ENCODE measurements at places on chromosomes 11 and 22.

DNA sequence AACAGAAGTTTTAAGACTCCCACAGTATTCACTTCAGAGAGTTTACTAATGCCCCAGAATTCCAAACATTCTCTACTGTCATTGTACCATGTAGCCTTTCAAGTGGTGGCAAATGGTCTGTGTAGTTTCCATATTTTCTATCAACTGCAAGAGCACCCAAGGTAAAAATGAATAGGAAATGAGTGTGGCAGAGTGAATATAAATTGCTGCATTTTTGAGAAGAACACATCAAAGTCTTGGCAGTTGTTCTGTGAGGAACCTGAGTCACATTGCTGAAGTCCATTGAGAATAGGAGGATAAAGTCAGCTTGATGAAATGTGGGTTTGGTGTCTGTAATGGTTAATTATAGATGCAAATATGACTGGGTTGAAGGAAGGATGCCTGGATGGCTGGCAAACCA lies 193.6 kb downstream of the AASDHPPT start:
- no peak for DNase-seq

DNA sequence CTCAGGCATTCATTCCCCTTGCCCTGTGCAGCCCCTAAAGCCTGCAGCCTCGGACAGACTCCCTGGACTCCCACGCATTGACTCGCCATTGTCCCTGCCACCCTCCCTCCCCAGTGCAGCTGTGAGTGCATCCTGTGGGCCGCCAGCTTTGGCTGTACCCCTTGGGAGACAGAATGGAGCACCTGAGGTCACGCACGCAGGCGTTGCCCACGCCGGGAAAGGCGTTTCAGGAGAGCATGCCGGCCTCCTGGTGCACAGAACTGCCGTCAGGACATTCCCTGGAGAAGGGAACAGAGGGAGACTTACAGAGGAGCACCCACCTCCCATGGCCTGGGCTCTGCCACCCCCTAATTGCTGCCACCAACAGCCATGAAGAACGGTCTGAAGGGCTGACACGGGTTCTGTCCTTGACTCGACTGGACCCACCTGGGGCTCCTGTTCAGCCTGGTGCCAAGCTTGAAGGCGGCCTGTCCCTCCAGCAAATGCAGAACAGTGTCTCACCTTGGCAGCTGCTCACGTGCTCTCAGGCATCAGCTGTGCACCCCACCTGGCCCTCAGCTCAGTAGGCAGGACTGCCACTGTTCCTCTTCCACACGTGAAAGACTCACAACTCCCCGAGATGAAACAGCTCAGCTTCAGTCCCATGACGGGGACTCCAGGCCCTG lies 503.8 kb downstream of the BRD1 start:
- DNase-seq: no peak

- no peak for DNase-seq
Observed at GRCh38 chr22:44281768-44282637, 30.7 kb downstream of the SHISAL1 start.

GRCh38 chr22:37266581-37267134 lies 15.7 kb upstream of the CYTH4 start:
- no peak for DNase-seq

DNA sequence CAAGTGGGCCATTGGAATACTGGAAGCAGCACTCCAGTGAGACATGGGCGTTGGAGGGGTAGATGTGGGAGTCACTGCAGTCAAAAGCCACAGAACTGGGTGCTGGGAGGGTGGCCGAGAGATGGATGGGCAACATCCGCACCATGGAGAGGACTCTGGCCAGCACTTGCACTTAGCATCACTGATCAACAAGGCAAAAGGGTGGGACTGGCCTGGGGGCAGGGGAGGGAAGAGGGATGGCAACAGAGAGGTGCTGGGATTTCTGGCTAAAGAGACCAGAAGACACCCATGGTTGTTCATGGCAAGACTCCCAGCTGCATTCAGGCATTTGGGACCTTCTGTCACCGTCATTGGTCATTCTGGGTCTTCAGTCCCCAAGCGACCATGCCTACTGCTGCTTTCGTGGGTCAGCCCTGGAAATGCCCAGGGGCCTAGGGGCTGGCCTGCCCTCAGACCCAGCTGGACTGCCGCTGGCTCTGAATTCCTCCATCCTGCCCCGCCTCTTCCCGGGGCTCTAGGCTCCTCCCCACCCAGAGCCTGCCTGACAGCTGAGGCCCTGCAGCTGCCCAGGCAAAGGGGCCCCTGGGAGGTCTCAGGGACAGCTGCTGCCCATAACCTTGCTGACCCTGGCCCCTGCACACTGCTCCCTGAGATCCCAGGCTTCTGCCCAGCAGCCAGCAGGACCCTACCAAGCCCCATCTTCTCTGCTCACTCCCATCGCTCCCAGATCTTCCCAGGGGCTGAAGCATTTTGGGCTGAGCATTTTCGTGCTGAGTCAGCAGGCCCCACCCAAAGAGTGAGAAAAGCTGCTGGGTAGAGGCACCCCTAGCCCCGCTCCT lies 13.0 kb upstream of the CDC42EP2 start:
- DNase-seq: no peak

GRCh38 chr11:76642341-76642740 lies 28.2 kb downstream of the LRRC32 start:
- peak; percentile 31 for DNase-seq

GRCh38 chr11:116832350-116833290 lies 2.9 kb downstream of the APOC3 start:
- no peak for DNase-seq

- DNase-seq: no peak
Observed at GRCh38 chr11:61923166-61924063, 6.0 kb upstream of the RAB3IL1 start.

GRCh38 chr11:30479899-30480298 lies 106.3 kb downstream of the MPPED2 start:
- no peak for DNase-seq

DNA sequence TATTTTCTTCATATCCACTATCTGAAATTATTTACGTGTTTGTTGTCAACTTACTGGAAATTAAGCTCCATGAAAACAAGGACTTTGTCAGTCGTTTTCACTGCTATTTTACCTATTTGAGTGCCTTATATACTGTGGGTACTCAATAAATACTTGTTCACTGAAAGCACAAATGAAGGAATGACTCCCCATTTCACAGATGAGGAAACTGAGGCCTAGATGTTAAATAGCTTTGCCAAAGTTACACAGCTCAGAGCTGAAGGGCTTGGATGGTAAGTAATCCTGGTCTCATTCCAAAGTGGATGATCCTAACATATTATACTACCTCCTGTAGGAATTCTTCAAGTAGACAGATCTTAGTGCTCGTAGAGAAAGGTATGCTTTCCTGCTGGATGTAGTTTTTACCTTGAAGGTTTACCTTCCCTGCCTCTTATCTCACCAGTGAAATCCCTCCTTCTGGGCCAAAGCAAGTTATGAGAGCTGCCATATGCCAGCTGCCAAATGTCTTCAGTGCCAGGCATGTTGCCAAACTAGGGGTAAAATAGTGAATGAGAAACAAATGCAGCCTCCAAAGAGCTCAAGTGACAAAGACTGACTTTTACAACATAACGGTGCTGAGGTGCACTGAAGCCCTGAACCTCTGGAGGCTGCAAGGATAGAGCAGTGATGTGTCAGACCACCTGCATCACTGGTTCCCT lies 129.7 kb downstream of the TRIM44 start:
- no peak for DNase-seq

- DNase-seq: no peak
Observed at GRCh38 chr22:36619797-36620399, 83.7 kb downstream of the CACNG2 start.

- DNase-seq: no peak
Observed at GRCh38 chr11:130478881-130479280, 30.4 kb downstream of the ADAMTS15 start.

- no peak for DNase-seq
Observed at GRCh38 chr11:119992171-119993051, 145.5 kb downstream of the TRIM29 start.

GRCh38 chr11:45100339-45100738 lies 46.1 kb upstream of the PRDM11 start:
- DNase-seq: peak; percentile 23

- DNase-seq: no peak
Observed at GRCh38 chr11:78083021-78083420, 3.4 kb upstream of the NDUFC2 start.

GRCh38 chr11:78313181-78313795 lies 104.3 kb downstream of the GAB2 start:
- DNase-seq: no peak

DNA sequence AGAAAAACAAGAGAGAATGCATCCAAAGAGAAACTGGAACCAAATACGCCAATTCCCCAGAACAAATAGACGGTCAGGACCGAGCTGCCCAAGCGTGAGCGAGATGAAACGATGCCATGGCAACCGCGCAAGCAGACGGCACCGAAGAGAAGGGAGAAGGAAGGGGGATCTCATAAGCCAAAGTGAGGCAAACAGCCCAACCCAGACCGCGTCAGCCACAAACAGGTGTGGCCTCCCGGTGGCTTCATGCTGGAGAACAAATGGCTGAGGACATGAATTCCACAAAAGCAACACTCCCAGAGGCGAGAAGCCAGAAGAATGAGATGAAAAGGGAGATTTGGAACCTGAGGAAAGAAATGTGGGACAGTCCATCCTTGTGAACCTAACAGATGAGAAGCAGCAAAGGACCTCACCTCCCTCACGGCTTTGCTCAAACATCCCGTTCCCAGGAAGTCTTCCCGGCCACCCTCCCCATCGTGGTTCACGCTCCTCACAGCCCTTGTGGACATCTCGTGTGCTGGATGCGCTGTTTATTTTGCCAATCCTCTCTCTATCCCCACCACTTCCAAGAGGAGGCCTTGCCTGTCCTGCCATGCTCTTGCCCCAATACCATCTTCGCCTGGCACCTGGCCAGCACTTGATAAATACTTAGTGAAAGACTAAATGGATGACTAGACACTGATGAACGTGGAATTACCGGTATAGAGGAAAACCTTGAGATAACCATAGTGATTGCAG lies 89.1 kb upstream of the RTL6 start:
- DNase-seq: no peak

- DNase-seq: no peak
Observed at GRCh38 chr22:47016631-47017030, 254.2 kb downstream of the TBC1D22A start.

DNA sequence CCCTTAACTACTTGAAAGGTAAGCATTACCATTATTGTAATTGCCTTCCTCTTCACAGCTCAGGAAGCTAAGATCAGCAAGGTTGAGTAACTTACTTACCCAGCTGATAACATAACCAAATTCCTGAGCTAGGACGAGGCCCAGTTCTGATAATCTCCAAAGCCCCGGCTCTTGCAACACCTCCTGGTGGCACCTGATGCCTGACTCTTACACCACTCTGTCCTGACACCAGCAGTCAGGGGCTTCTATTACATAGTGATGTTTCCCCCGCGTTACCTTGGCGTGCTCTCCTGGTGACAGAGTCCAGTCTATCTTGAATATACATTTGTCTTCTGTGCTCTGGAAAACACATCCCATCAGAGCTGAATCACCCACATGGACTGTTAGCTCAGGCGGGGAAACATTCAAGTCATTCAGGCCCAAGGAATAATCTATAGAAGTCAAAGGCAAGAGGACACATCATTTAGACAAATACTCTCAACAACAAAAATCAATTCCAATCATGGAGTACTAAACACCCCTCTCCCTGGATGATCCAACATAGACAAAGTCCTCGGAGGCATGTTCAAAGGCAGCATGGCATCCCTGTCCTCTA lies 12.6 kb downstream of the JAML start:
- DNase-seq: no peak

- peak; percentile 80 for DNase-seq
Observed at GRCh38 chr11:269146-269890, 8.9 kb upstream of the NLRP6 start.

DNA sequence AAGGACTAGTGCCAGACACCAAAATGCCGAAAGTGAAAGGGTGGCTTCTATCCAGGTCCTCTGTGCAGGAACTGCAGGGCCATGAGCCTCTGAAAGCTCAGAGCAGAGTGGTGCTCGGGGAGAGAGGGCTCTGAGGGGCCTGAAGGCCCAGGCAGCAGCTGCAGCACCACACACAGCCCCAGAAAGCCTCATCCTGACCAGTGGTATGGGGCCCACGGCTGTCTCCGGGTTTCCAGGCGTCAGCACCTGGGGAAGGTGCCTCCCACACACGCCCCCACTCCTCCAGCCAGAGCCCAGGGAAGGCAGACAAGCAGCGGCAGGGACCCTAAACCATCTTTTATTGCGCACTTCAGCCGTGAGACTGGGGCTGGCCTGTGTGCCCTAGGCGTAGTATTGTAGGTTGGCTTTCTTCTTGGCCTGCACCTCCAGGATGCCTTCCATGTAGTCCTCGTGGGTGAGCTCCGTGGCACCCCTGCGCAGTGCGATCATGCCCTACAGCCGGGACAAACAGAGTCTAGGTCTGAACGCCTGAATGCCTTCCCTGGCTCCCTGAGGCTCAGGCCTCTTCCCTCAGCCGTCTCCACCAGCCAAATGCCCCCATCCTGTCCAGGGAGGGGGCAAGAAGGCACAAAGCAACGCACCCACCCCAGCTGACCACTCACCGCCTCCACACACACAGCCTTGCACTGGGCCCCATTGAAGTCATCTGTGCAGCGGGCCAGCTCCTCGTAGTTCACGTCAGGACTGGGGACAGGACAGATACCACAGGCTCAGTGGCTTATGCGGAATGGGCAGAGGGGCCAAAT lies 7.6 kb downstream of the PSMC3 start:
- DNase-seq: no peak

DNA sequence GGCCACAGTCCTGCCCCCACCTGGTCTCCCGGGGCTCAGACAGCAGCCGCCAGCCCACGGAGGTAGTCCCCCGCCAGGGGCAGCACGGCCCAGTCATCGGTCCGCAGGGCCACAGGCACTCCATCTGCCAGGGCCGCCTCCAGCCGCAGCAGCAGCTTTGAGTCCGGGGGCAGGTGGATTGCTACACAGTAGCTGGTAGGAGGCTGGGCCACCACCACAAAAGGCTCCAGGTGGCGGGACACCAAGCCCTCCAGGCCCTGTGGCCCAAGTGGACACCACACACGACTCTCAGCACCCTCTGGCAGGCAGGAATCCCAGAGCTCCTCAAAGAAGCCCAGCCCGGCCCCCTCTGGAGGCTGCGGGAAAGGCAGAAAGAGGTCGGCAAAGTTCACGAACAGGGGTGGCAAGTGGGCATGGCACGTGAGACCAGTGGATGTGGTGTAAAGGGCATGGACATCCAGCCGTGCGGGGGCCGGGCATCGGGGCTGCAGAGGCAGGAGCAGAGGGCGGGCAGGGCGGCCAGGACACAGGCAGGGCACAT lies 2.9 kb downstream of the AP5B1 start:
- DNase-seq: no peak

- peak; percentile 48 for DNase-seq
Observed at GRCh38 chr22:45341498-45341897, 31.8 kb downstream of the FAM118A start.

DNA sequence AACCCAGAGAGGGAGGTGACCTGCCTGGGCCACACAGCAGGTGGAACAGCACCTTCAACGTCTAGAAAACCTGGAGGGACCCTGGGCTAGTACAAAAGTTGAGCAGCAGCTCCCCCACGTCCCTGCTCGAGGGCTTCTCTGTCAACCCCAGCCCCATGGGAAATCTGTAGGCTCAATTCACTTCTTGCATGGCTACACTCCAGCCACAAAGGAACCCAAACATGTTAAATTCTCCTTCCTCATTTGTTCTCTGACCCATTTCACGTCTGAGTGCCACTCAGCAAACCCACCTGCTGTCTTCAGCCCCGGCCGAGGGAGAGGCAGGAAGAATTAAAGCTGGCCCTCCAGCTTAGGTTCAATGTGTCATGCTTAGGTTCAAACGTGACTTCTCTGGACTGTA lies 418.5 kb downstream of the MIAT start:
- no peak for DNase-seq
